ENCODE measurements at places on chromosomes 3 and 15.
A peak's percentile ranks its signal among the peaks of the same experiment; 100 is the strongest.

DNA sequence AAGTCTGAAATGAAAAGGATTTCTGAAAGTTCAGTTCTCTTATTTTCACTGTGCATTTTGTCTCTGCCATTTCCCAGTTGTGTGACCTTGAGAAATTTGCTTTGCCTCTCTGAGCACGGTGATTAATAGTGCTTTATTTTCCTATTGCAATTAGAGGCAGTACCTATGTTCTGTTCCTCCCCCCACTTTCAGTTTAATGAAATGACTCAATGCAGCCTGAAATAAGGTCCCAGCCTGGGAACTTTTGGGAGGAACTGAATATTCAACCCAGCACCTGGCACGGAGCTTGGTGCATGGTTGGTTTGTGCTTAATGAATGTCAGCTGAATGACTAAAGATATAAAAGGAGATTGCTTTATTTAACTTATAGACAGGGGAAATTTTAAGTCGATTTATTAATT is 352.6 kb downstream of the PDCD6IP start:
- DNase-seq = no peak

DNA sequence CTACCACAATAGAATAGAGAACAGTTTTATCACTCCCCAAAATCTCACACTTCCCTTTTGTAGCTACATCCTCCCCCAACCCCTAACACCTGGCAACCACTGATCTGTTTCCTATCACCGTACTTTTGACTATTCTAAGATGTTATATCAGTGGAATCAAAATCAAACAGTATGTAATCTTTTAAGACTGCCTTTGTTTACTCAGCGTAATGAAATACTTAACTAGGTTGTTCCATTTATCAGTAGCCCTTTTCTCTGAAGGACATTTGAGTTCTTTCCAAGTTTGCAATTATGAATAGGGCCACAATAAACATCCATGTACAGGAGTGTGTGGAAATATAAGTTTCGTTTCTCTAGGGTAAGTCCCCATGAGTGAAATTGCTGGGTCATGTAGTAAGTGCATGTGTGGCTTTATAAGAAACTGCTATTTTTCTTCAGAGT is 372.3 kb downstream of the SV2B start:
- DNase-seq = no peak

- peak; percentile 50 for DNase-seq
Measured at GRCh38 chr15:29139540-29140459, 129.8 kb downstream of the NSMCE3 start.

- DNase-seq = no peak
Measured at GRCh38 chr3:143382816-143383215, 263.2 kb downstream of the CHST2 start.

GRCh38 chr3:69371816-69372215 is 14.1 kb downstream of the FRMD4B start:
- no peak for DNase-seq

- DNase-seq = no peak
Measured at GRCh38 chr3:46844881-46845312, 18.3 kb downstream of the MYL3 start.

- peak; percentile 61 for DNase-seq
Measured at GRCh38 chr3:172550347-172550943, 27.2 kb upstream of the TNFSF10 start.

DNA sequence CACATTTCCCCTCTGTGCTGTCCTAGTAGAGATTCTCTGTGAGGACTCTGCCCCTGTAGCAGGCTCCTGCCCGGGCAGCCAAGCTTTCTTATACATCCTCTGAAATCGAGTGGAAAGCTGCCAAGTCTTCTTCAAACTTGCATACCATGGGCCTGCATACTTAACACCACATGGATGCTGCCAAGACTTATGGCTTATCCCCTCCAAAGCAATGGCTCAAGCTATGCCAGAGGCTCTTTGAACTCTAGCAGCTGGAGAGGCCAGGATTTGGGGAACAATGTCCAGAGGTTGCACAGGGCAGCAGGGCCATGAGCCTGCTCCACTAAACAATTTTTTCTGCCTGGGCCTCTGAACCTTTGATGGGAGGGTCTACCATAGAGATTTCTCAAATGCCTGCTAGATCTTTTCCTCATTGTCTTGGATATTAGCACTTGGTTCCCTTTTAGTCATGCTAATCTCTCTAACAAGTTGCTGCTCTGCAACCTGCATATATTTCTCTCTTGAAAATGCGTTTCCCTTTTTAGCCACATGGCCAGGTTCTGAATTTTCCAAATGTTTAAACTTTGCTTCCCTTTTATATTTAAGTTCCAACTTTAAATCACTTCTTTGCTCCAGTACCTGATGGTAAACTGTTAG is 6.1 kb upstream of the PLSCR4 start:
- no peak for DNase-seq

DNA sequence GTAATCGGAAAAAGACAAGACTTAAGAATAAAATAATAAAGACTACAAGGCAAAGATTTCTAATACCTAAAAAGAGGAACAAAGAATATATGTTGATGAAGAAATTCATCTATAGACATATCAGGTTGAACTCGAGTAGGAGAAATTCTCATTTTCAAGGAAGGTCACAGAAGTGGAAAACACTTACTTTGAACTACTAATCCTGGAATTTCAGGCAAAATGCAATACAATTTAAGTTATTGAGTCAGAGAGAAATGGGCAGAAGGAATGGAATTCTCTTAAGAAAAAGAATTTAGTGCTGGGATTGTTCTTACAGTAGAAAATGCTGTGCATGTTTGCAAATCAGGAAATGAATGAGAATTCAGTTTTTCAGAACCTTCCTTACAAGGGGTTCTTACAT is 135.9 kb upstream of the TGFBR2 start:
- no peak for DNase-seq

- DNase-seq = no peak
Measured at GRCh38 chr3:183987000-183987600, 30.6 kb downstream of the ABCC5 start.

DNA sequence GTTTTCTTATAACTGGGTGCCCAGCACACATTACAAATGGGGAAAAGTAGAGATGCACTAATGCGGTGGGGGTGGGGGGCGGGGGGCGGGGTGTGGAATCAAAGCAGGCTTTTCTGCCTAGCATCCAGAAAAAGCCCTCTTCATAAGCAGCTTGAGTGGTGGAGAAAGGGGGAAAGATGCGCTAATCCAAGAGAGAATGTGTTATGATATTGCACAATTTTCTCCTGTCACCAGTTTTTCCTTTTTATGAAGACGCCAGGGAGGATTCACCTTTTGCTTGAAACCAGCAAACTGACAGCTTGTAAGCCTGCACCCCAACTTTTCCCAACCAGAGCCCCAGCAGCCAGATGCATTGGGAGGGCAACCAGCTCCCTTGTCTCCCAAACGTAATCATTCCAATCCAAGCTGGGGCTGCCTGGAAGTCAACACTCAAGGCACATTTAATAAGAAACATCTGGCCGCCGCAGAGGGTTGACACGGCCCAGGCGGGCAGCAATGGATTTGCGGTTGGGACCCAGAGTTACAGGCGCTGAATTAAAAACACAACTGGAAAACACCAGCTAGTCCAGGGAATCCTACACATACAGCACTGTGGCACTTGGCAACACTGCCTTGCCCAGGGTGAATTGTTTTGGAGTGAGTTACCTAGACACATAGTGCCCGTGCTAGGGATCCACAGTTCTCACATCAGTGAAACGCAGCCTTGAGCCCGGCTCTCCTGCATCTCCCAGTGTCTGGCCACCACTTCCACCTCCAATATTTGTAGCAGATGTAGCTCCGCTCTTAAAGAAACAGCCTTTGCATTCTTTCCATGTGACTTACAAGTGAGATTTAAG is 218.5 kb upstream of the PRICKLE2 start:
- DNase-seq = no peak

GRCh38 chr3:72582211-72582878 is 265.9 kb downstream of the SHQ1 start:
- DNase-seq = no peak

DNA sequence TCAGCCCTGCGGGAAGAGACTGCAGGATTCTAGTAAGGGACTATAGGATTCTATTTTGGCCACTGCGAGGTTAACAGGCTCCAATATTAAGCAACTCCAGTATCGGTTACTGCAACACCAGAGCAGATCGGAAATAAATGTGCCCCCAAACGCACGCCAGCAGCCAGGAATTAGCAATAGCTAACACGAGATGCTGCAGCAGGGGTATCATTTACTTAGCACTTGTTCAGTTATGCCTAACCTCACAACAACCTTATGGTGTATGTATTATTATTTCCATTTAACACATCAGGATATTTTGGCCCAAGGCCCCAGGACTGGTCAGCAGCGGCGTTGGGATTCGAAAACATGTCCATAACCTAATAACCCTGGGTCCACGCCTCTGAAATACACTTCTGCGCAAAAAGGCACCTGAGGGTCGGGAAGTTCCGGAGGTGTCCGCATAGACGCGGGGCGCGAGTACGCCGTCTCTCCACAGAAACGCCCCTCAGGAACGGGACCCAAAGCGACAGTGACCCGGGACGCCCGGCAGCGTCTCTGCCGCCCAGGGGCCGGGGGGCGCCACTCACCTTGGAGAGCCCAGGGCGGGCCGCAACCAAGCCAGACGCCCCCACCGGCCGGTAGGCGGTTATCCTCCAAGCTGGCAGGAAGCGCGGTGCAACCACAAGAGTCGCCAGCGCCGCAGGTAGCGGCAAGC is 681 bp downstream of the PIK3CB start:
- DNase-seq = peak; percentile 53

DNA sequence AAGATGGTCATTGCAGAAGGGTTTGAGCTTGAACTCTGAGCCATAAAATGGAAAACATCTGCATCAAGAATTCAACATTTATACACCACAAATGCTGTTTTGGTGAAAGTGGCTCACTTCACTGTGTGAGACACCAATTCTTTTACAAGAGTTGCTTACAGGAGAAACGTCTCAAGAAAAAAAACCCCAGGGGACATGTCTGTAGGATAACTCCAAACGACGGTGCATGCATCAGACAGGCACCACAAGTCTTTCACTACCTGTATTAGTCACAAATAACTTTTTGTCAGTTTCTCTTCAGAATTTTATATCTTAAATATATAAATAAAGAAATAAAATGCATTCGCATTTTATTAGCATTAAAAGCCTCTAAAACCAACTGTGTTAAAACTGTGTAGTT is 164.3 kb downstream of the EFHB start:
- DNase-seq = no peak

DNA sequence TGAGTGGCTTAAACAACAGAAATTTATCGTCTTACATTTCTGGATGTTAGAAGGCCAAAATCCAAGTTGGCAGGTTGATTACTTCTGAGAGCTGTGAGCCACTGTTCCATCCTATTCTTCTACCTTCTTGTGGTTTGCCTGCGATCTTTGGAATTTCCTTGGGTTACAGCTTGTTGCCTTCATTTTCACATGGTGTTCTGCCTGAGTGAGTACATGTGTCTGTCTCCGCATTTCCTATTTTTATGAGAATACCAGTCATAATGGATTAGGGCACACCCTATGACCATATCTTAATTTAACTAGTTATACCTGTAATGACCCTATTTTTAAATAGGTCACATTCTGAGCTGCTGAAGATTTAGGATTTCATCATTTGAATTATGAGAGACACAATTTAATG is 294.3 kb downstream of the CNTN4 start:
- DNase-seq = no peak

GRCh38 chr3:38984731-38985130 is 67.0 kb downstream of the SCN11A start:
- DNase-seq = no peak

All from stimulated activated CD4-positive, alpha-beta T cell treated with anti-CD3 and anti-CD28 coated beads, Interleukin-12 subunit alpha, Interleukin-12 subunit beta, amount 100 ng/mL, for 4 hours (primary cell).